AG08396 (cell line): ENCODE measurements at places on chromosomes 2 and 18.

DNA sequence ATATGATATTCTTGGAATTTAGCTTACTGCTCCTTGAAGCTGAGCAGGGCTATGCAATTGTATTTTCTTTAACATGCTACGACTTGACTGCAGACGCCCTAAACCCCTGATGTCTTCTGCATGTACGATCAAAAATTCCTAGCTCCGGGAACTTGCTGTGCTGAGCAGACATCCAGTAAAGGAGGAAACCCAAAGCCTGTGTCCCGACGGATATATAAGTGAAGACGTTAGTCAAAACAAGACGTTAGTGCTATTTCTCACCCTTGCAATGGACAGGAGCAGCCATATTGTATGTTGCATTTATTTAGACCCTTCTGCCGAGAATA lies 51.5 kb downstream of the SETBP1 start:
- DNase-seq, result no peak

DNA sequence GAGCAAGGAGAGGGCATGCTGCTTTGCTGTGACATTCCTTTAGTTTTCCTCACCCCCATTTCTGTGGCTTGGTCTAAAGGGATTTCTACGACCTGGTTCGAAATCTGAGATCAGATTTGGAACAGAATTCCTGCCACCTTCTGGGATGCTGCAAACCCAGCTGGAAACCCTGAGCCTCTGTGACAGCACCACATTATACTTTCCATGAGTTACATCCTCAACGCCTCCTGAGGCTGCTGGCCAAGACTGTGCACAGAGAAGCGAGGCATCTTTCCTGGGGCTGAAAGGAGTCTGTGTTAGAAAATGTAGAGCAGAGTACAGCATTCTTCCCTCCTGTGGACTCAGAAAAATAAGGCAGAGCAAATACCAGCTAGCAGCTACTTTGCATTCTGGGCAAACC lies 138.1 kb upstream of the CHAC2 start:
- DNase-seq, result no peak

DNA sequence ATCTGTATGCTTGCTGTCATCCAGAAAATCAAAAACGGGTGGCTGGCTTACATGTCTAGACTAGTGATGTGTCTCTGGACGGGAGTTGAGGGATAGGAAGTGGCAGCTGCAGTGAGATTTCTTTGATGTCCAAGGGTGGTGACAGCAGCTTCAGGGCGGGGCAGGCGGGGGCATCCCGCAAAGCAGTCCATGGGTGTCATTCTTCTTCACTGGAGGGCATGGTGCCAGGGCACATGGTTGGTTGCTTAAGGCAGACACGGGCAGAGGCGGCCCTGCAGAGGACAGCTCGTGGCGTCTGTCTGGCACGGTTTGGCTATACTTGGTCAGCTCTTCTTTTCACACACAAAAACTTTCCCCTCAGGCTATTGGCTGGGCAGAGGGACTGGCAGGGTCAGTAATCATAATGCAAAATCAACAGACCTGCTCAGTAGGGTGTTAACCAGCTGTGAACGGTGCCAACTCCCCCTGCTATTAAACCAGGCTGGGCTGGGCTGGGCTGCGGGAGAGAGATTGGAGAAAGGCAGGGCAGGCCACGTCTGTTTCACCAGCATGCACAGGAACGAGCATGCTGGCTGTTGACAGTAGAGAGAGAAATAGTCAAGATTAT lies 63.7 kb downstream of the COL4A3 start:
- no peak for DNase-seq

DNA sequence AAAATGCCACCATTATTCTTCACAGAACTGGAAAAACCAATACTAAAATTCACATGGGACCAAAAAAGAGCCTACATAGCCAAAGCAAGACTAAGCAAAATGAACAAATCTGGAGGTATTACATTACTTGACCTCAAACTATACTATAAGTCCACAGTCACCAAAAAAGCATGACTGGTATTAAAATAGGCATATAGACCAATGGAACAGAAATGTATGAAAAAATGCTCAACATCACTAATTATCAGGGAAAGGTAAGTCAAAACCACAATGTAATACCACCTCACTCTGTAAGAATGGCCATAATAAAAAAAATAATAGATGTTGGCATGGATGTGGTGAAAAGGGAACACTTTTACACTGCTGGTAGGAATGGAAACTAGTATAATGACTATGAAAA lies 158.6 kb downstream of the CDH2 start:
- DNase-seq, result no peak

DNA sequence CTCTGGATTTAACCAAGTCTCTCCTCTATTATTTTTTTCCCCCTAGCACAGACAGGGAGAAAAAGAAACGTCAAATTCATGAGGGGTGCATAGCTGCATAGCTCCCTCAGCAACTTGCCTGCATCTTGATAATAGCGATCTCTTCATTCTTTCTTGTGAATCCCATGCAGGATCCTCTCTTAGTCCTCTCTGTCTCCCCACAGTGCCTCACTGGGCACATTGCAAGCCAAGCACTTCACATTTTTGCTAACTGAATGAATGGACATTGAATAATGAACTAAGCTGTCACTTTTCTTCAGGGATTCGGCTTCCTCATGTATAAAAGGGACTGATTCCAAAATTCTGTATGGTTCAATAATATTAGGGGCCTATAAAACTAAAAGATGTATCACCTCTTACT lies 2.9 kb upstream of the EPB41L3 start:
- DNase-seq, result no peak

- DNase-seq, result no peak
These were observed 56.4 kb downstream of the RTP5 start for GRCh38 chr2:241925821-241926441.

GRCh38 chr2:33477473-33478468 lies 1.3 kb downstream of the RASGRP3 start:
- DNase-seq, result no peak

- DNase-seq, result peak; percentile 54
These were observed 489.9 kb downstream of the NYAP2 start for GRCh38 chr2:225889452-225889851.

DNA sequence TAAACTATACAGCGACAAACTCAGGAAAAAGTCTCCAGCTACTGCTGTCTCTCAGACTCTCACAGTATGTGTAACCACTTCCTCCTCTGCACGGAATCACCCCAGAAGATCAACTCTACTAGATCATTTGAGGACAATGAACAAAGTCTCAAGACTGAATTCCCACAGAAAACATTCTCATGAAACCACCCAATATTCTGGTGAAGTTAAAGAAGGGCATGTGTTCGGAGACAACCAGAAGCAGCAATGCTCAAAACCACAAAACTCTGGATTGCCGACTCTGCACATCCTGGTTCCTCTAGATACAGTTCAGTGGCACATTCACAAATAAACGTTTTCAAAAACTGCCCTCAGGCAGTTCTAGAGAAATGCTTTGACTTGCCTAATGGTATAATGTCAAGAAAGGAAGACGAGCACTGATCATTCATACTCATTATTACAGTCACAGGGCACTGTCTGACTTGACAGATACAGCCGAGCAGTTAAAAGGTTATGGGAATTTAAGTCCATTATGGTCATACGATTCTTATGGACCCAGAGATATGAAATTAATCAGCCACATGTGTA lies 91.9 kb upstream of the STK17B start:
- DNase-seq, result no peak

DNA sequence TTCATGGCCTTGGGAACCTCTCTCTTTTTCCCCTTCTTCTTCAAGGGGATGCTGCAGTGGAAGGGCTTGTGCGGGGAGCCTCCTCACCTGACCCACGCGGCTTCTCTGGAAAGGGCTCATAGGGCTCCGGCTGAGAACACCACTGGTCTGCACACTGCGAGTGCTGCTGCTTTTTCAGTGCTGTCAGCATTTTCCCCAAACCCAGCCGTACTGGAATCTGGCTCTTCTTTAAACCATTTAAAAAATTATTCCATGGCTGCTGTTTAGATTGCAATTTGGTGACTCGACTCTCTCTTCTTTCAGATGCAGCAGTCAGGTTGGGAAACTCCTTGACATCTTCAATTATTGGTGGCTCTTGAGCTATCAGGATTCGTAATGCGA lies 272.6 kb upstream of the DSEL start:
- DNase-seq, result no peak

DNA sequence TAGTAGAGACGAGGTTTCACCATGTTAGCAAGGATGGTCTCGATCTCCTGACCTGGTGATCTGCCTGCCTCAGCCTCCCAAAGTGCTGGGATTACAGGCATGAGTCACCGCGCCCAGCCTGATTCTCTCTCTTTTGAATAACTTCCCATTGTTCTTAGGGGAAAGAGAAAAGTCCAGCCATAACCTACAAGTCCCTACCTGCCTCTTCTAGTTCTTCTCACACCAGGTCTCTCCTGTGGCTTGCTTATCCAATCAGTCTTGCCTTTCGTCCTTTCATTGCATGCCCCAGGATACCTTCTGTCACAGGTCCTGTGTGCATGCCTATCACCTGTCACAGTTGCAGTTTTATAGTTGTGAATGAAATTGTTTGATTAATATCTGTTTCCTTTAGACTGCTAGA lies 148.1 kb downstream of the SLC4A3 start:
- DNase-seq, result no peak

- DNase-seq, result no peak
These were observed 60.0 kb downstream of the CEP192 start for GRCh38 chr18:13051159-13051558.
